G401 (cell line): ENCODE measurements at places on chromosomes 4 and X. TPM values are rescaled to one million over a fixed set of nuclear protein-coding genes. Genes with fewer than 3 reads are reported as not detected.

Gene GIMD1
- not detected in 2 replicates for total RNA-seq

Gene TMEM271
- 5.4 and 17.9 TPM in 2 replicates for total RNA-seq

Gene BRS3
- total RNA-seq = not detected in 2 replicates

Gene NR3C2
- total RNA-seq = not detected in 2 replicates

Gene HSFX1
- total RNA-seq = 0.71 TPM in 1 of 2 replicates, not detected in the other

Gene STOX2
- total RNA-seq = 0.06 TPM in 1 of 2 replicates, not detected in the other

Gene HSFX4
- not detected in 2 replicates for total RNA-seq

Gene TMEM156
- 0.07 TPM in 1 of 2 replicates, not detected in the other for total RNA-seq

Gene CBR4
- total RNA-seq = 2.7 and 5.8 TPM in 2 replicates

Gene RPGR
- 7.8 and 9.2 TPM in 2 replicates for total RNA-seq

Gene WNK3
- total RNA-seq = 5.2 and 5.4 TPM in 2 replicates

Gene TRO
- total RNA-seq = 18.2 and 25.2 TPM in 2 replicates

Gene TKTL2
- not detected in 2 replicates for total RNA-seq

Gene TASL
- not detected in 2 replicates for total RNA-seq

Gene NPNT
- not detected in 2 replicates for total RNA-seq

Gene SMIM10L2A
- not detected in 2 replicates for total RNA-seq

Gene NPY2R
- total RNA-seq = 0.51 and 0.62 TPM in 2 replicates

- DNase-seq = no peak
Measured at GRCh38 chr4:168876106-168876505, 133.9 kb downstream of the CBR4 start.

- no peak for DNase-seq
Measured at GRCh38 chr4:86543560-86544309, 50.4 kb upstream of the PTPN13 start.

DNA sequence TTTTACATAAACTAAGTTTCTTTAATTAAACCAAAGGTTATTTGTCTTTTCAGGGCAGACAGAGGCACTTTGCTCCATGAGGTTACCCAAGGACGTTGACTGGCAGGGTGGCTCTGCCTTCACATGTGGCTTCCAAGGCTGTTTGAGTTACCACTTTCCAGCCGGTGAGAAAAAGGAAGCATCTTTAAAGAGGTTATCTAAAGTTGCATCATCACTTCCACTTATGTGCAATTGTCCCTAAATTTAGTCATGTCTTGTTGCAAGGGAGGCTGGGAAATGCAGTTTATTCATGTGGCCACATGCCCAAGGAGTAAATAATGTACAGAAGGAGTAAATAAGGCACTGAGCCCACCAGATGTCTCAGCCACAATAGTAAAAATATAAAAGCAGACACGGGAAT lies 29.0 kb upstream of the RAP1GDS1 start:
- DNase-seq = no peak

DNA sequence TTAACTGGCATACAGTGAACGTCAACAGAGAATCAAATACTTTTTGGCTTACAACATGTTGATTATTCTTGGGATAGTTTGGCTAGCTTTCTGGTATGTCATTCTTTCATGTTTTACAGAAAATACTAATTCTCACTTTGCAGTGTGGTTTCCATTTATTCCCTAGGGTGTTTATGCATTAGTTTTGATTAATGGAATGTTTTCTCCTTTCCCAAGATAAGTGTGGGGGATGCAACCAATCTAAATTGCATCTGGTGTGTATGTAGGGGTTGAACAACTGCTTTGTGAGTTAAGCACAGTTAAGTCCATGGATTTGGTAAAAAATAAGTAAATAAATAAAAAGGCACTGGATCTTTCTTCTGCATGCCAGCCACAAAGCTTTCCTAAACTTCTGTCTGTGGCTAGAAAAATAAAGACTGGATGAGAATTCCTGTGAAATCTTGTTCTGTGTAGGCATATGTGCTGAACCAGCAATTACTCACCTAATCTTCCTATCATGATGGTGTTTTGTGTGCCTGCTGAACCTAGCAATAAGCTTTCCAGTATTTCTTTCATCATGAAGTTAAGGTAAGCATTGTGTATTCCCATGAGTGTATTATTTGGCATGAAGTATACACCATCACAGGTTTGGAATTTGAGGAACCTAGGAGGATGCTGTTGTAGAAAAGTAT lies 50.6 kb upstream of the TENM3 start:
- DNase-seq = no peak

DNA sequence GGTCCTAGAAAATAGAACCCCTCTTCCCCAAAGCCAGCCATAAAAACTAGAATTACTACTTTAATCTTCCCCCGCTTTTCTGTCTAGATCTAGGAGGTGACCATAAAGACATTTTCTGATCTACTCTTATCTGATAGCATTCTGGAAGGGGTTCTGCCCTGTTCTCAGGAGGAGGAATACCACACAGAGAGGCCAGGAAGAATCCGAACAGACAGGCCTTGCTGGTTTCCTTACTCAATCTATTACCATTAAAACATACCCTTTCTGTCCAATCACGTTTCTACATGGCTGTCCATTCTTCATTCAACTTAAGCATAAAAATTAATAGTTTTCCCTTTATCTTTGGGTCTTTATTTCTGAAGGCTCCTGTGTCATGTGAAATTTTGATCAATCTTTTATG lies 198.7 kb downstream of the GPAT3 start:
- no peak for DNase-seq

- DNase-seq = no peak
Measured at GRCh38 chrX:25034889-25035288, 19.1 kb upstream of the ARX start.

DNA sequence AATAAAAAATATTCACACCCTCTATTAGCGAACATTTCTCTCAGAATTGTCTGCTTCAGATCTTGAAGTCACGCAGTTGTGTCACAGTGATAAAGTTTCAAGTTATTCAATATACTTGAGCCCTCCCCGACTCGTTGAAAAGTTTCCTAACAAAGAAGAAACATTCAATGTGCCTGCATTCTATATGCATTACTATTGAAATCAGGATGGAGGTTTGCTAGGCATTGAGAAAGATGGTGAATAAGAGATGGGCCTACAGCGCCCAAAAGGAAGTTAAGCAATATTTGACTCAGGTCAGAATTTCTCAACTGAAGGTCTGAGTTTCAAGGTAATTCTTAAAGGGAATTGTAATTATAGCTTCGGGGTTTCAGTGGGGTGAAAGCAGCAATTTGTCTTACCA lies 6.1 kb downstream of the TCEANC start:
- no peak for DNase-seq

DNA sequence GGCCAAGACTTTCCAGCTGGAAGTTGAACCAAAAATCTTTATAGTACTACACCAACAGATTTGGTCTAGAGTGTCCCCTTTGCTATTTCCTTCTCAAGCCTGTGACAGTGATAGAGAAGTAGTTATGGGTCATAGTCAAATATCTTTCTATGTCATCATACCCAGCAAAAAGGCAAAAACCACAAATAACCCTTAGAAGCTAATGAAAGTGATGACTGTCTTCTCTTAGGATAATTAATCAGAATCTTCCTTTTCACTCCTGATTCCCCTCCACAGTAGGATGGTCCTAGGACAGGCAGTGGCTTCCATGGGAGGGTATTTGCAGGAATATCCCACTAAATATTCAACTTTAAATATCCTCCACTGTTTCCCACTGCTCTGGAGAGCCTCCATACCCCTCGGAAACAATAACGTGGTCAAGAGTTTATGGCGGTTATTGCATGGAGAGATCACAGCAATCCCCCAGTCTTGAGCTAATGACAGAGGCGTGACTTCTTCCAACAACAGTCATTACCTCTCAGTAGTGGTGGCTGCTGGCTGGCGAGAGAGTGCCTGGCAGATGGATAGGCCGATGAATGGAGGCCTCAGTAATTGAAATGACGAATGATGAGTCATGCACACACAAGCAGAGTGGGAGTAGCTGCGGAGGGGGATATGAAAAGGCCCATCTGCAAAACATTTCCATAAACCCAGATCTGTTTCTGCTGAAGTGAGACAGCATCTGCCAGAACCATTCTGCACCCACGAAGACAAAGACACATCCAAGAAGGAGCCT lies 154.9 kb downstream of the STK32B start:
- DNase-seq = no peak

GRCh38 chrX:22541926-22542325 lies 269.2 kb downstream of the CBLL2 start:
- DNase-seq = no peak

DNA sequence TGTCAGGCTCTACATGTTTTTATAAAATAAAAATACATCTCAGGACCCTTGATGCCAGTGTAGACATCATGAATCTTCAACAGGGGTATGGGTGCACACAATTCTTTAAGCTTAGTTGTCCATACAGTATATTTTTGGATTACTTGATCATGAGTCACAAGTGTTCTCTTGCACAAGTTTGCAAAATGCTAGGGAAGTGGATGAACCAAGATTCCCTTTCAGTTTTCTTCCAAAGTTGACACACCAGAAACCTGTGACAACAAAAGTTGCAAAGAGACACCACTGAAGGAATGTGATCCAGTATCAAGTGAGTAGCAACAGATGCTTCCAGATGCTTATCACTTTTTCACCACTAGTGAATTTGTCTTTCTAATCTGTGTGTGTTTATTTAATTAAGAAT lies 1021.2 kb downstream of the PCDH7 start:
- no peak for DNase-seq

- DNase-seq = no peak
Measured at GRCh38 chrX:69321789-69322188, 156.5 kb upstream of the PJA1 start.

DNA sequence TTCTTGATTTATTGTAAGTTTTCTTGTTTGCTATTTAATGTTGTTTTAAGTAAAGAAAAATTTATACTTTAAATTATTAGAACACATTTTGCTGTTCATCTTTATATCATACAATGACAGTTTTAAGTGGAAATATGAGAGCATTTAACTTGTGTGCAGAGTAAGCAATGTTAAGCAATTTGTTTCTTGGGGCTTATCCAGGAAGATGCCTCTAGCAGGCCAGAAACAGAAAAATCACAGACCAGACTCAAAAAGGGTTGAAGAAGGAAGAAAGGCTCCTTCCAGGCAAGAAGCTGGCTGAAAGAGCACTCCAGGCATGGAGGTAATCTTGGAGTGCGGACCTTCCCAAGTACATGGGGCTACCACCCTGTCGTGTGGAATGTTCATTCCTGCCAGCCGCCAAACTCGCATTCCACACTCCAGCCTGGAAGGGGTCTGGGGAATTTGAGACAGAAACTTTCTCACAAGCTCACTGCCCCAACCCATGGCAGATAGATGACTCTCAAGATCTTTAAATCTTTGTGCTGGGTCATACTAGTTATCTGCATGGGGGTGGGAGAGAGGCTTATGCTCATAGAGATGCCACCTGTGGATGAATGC lies 1521.3 kb upstream of the AGA start:
- no peak for DNase-seq

GRCh38 chr4:153570228-153570973 lies 104.2 kb downstream of the TMEM131L start:
- DNase-seq = no peak

GRCh38 chr4:1325681-1326635 lies 21.1 kb upstream of the UVSSA start:
- DNase-seq = no peak

DNA sequence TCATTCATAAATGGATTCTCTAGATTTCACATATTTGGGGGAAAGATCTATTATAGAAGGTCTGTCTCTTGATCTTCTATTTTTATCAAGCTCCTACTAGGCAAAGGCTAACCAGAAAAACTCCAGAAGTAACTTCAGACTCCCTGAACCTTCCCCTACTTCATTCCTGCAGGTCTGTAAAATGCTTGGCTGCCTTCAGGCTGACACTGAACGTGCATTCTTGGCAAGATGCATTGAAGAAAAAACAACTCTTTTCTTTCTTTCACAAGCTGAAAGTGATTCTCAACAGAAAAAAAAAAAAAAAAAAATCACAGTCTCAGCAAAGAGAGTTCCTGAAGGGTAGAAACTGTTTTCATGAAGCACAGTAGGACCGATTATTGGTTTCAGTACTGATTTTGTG lies 12.7 kb downstream of the OPHN1 start:
- DNase-seq = no peak

- no peak for DNase-seq
Measured at GRCh38 chr4:84931961-84932360, 34.5 kb downstream of the WDFY3 start.

GRCh38 chr4:185036019-185036418 lies 17.7 kb downstream of the HELT start:
- DNase-seq = no peak

GRCh38 chrX:127552571-127552970 lies 499.6 kb downstream of the ACTRT1 start:
- DNase-seq = no peak

DNA sequence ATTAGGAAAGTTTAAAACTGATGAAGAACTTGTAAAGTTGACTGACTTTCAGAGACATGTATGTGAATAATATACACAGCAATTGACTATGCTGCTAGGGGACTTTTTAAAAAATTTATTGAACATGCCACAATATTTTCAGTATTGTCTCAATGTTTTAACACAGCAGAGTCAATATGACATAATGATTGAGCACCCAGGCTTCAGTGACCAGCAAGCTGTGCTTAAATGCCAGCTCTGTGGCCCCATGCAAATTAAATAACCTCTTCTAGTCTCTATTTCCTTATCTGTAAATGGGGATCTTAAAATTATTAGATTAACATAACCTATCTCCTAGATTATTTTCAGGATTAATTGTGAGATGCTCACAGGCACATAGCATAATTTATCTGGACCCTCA lies 56.8 kb upstream of the TXK start:
- DNase-seq = no peak

- no peak for DNase-seq
Measured at GRCh38 chr4:180437601-180438000, 1805.6 kb upstream of the TENM3 start.

DNA sequence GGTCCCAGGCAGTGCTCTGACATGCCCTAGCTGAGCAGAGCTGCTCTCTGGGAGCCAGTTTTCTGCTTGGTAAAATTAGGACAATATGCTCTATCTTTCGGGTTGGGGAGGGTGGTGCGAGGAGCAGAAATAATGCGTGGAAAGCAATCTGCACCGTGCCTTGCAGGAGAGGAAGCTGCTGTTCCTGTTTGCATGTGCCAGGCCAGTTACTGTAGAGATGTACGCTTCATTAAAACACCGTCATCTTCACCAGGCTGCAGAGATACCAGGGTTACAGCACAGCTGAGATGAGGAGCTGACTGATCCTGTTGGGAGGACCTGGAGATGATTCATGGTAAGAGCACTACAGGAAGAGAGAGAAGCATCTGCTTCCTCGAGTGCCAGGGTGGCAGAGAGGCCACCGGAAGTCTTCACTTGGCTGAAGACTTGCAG lies 29.5 kb upstream of the IRF2 start:
- DNase-seq = peak; percentile 86

DNA sequence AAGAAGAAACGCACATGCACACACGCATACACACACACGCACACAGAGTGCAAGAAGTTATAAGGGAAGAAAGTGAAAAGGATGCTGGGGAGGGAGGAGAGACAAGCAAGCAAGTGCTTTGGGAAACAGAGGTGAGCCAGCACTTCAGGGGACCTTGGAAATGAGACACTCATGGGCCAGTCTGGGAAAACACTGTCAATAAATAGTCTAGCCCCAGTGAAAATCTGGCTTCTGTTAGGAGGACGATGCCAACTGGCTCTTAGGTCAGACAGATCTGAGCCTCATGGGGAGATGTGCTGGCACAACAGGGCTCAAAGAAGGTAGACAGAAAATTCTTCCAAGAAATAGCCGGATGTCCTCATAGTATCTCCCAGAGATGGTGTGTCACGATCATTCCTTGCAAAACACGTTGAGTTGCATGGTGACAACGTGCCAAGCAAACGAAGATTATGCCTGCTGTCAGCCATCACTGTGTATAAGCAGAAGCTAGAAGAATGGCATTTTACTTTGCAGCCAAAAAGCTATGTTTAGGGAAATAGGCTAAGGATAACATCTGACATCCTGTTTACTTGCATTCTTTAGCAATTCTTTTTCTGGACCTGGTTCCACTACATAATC lies 557 bp upstream of the ARHGEF6 start:
- DNase-seq = peak; percentile 62

- no peak for DNase-seq
Measured at GRCh38 chr4:147351083-147351787, 129.7 kb upstream of the EDNRA start.
